ENCODE measurements at places on chromosomes 16 and 17.

GRCh38 chr16:66588981-66589713 lies 9.9 kb downstream of the CMTM2 start:
- H3K36me3 ChIP-seq, result peaks cover 2% of the 10 kb centered on the region
- no peak for DNase-seq
- no peaks in the 10 kb centered on the region for H3K4me1 ChIP-seq
- H3K4me3 ChIP-seq, result no peak overlapping the region
- H3K27ac ChIP-seq, result no peak overlapping the region

DNA sequence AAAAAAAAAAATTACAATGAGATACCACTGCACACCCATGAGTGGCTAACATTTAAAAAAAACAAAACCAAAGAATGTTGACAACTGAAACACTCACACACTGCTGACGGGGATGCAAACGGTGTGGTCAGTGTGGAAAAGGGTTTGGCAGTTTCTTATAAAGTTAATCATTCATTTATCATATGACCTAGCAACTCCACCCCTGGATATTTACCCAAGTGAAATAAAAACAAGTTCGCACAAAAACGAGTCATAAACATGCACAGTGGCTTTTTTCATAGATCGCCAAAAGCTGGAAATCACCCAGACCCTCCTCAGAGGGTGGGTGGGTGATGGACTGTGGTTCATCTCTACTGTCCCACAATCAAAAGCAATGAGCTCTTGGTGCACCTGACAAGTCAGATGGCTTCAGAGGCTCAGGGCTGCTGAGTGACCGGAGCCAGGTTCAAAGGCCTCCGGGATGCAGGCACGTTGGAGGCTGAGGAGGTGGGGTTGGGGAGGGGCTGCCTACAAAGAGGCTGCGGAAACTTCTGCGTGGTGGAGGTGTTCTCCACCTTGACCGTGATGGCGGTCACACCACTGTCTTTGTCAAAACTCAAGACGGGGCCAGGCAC lies 14.2 kb downstream of the RAB40B start:
- H3K36me3 ChIP-seq, result no peaks in the 10 kb centered on the region
- no peak for DNase-seq
- no peaks in the 10 kb centered on the region for H3K27me3 ChIP-seq
- no peaks in the 10 kb centered on the region for H3K4me1 ChIP-seq
- H3K4me3 ChIP-seq, result no peak overlapping the region

DNA sequence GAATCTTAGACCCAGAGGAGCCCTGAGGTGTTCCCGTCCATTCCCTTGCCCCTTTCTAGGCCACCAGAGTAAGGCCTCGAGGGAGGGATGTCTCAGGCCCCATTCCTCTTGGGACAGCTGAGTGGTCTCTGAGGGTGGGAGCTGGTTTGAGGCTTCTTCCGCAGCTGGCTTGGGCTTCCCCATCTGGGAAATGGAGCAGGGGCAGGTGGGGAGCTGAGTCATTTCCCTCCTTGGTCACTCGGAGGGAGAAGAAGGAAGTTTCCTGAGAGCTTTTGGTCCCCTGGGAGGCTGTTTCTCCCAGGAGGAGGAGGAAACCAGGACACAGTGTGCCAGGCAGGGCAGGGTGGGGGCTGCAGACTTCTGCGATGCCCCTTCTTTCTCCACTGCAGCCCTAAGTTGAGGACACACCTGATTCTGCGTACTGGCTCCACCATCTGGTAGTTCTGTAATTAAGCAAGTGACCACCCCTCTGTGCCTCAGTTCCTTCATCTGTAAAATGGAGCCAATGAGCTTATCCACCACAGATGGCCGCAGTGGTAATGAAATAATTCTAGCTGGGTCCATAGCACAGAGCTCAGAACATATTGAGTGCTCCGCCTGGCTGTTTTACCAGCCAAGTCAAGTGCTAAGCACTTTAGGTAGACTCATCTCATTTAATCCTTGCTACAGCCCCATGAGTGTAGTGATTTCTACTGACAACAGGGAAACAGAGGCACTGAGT lies 1.6 kb upstream of the KCNJ12 start:
- no peaks in the 10 kb centered on the region for H3K36me3 ChIP-seq
- no peak for DNase-seq
- peaks cover 42% of the 10 kb centered on the region for H3K4me1 ChIP-seq

DNA sequence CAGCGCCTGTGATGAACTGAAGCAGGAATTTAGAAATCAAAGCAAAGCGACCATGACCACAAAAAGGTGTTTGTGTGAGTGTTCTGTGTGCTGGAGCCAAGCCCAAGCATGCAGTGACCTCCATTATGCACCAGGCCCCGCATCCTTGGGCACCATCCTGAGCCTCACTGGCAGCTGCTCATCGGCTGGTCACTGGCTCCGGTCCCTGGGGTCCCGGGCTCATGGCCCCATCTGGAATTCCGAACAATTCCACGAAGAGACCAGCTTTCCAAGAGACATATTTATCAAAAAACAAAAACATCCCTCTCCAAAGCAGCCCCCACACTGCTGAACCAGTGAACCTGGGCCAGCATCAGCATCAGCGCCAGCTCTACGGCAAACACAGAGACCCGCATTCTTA lies 15.2 kb upstream of the ZNF469 start:
- H3K27me3 ChIP-seq, result no peaks in the 10 kb centered on the region
- H3K4me3 ChIP-seq, result no peak overlapping the region
- H3K4me1 ChIP-seq, result no peaks in the 10 kb centered on the region
- no peak for DNase-seq
- no peaks in the 10 kb centered on the region for H3K36me3 ChIP-seq

DNA sequence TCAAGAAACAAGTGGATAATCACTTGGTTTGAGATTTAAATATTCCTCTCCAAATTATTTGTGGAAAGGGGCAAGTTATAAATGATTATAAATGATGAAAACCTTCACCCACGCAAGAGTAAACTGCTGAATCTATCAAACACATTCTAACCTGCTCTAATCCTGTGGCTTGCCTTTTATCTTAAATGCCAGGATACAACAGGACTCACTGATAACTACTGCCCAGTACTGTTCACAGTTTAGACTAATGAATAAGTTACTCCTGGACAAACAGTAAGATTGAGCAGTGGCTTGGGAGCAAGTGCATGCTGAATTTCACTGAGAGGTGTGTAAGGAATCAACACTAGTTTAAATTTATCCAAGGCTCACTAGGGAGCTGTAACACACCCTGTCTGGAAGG lies 31.1 kb downstream of the IGF2BP1 start:
- H3K27ac ChIP-seq, result no peak overlapping the region
- DNase-seq, result no peak
- no peak overlapping the region for H3K4me3 ChIP-seq
- no peaks in the 10 kb centered on the region for H3K27me3 ChIP-seq
- H3K36me3 ChIP-seq, result peaks cover 28% of the 10 kb centered on the region

DNA sequence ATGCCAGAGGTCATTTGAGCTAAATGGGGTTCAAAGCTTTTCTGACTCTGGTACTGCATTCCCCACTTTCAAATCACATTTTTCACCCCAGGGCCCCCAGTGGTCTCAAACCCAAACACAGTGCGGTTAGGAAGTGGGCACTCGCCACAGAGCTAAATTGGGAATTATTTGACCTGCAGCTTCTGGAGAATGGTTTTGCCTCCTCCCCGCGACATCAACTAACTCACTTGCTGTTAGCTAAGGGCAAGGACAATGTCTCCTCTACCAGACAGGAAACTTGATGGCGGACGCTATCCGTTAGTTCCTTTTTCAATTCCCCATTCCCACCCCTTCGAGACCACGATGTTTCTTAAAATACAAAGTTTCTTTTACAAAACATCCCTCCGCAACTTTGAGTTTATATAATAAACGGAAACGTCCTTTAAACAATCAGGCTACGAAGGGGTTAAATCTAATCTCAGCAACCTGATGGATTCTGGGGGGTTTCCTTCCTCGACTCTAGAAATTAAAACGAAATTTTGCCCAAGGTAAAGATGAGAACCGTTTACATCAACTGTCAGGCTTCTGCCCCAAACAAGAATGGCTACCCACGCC lies 500 bp upstream of the KAT7 start:
- no peak for DNase-seq
- no peaks in the 10 kb centered on the region for H3K27me3 ChIP-seq
- H3K4me1 ChIP-seq, result peaks cover 11% of the 10 kb centered on the region
- H3K27ac ChIP-seq, result peak overlapping the region; percentile 65
- H3K36me3 ChIP-seq, result peaks cover 12% of the 10 kb centered on the region
